NCI-H187 (cell line): ENCODE measurements at places on chromosomes 3 and 15.

GRCh38 chr15:100438570-100438969 lies 90.2 kb downstream of the CERS3 start:
- DNase-seq = no peak

GRCh38 chr3:130761730-130762311 lies 15.2 kb upstream of the PIK3R4 start:
- DNase-seq = no peak

DNA sequence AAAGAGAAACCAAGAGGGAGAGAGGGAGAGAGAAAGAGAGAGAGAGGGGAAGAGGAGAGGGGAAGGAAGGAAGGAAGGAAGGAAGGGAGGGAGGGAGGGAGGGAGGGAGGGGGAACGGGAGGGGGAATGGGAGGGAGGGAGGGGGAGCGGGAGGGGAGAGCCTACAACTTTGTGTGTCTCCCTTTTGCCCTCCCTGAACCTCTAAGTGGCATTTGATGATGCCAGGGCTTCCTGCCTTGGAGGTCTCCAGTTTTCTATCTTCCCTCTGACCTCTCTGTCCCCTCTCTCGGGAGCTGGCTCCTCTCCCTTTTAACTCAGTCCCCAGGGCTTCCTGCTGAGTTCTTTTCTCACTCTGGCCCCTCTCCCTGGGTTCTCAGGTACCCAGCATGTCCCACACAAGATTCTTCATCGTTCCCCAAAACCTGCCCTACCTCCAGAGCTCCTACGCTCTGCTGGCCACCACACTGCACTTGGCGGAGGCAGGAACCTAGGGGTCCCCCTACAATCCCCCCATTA lies 12.5 kb upstream of the FAM174B start:
- DNase-seq = no peak

DNA sequence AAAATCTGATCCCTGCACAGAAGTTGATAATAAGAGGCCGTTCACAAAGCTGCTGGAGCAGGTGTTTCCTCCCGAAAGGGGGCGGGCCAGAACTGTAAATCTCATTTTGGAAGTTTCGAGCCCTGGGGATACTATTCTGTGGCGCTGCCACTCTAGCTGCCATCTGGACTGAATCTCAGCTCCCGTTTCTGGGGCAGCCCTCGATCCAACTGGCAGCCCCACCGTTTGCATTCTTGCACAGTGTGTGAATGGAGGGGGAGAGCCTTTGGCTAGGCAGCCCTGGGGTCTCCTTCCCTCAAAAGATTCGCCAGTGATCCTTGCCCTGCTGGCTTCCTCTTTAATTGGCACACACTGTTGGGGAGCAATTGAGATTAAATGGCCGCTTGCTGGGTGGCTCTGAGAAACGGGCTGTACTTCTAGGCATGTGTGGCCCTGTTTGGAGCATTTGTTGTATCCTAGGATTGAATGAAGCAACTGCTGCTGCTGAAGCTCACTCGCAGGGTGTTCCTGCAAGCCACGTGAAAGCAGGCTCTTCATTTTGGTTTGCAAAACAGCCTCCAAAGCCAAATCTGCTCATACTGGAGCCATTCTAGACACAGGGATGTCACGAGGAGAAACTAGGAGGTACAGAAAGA lies 57.2 kb upstream of the TOPAZ1 start:
- no peak for DNase-seq

GRCh38 chr15:50576166-50576565 lies 29.7 kb upstream of the USP50 start:
- DNase-seq = no peak

DNA sequence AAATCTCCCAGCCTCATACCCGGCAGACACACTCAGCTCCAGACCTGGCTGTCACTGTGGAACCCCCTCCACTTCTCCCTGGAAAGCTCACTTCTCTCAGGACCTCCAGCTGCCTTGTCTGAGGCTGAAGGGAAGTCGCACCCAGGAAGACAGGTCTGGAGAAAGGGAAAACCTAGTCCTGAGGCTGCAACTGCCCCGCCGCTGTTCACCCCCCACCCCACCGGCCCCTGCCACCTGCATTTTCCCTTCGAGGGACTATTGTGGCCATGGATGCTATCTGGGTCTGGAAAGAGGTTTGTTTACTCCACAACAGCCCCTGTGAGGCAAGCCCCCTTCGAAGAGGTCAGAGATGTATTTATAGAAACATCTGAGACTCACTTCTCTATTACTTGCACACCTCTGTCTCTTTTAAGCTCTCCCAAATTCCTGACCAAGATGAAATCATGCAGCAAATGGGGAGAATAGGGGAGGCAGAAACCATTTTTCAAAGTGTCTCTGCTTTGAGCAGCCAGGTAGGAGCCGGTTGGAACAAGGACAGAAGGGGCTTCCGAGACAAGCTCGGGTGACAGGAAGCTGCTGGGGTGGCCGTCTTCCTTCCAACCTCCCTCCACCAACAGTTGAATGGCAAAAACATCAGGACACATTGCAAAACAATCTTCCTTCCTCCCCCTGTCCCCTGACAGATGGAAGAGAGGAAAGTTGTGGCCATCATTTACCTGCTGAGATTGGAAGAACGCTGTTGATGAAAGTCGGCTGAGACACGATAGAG lies 518 bp downstream of the COLQ start:
- no peak for DNase-seq

DNA sequence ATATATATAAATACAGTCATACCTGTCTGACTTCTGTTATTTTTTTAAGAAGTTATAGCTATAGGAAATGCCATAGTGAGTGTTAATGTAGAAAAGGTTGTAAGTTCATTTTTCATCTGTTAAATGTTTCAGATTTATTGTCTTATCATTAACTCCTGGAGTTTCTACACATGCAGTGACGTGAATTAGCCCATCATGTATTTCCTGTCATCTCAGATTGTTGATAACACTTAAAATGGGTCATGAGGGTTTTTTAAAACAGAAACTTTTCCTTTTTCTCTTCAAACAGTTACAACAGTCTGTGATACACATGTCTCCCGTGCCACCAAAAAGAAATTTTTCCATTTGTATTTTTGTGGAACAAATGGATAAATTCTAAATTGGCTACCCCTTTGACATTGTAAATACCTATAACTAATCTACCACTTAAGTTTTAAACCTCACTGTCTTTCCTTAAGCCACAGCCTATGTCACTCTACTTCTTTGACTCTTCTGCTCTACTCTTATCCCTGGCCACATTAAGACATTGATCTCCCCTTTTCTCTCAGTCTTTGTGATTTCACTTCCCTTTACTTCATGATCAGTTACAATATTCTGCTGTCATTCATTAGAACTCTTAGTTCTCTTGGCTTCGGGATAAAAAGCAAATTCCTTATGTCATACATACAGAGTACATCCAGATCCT lies 89.1 kb downstream of the NEO1 start:
- DNase-seq = no peak

- no peak for DNase-seq
Observed at GRCh38 chr15:31598620-31599019, 272.0 kb downstream of the KLF13 start.

- DNase-seq = peak; percentile 73
Observed at GRCh38 chr3:176867681-176868663, 329.3 kb downstream of the TBL1XR1 start.

- peak; percentile 42 for DNase-seq
Observed at GRCh38 chr3:54563501-54564200, 364.2 kb downstream of the LRTM1 start.

GRCh38 chr15:29135309-29135657 lies 134.3 kb downstream of the NSMCE3 start:
- DNase-seq = no peak

- no peak for DNase-seq
Observed at GRCh38 chr3:189655617-189656016, 24.4 kb downstream of the TP63 start.

GRCh38 chr3:140910860-140911259 lies 30.8 kb upstream of the SLC25A36 start:
- DNase-seq = no peak

GRCh38 chr3:36405190-36405589 lies 24.9 kb downstream of the STAC start:
- DNase-seq = no peak

- no peak for DNase-seq
Observed at GRCh38 chr3:4845882-4846281, 133.4 kb upstream of the BHLHE40 start.

- no peak for DNase-seq
Observed at GRCh38 chr3:189149203-189149602, 22.6 kb upstream of the TPRG1 start.

DNA sequence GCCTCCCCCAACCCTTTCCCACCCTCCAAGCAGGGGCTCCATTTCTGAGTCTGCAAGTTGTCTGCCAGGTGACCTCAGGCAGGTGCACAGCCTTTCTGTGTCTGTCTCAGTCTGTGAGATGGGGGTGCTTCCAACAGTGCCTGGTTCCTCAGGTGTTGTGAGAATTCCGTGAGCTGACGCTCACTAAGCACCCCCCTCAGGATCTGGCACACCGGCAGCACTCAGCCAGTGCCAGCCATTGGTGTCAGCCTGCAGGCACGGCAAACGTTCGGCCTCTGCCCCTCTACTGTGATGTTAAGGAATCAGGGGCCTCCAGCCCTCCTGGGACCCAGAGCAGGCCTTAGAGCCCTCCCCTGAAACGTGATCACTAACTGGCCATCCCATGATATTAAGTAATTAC lies 2.4 kb downstream of the KLF15 start:
- DNase-seq = no peak
